ENCODE measurements at places on chromosomes 11 and 22. TPM values are rescaled to one million over a fixed set of nuclear protein-coding genes. Genes with fewer than 3 reads are reported as not detected.

- no peak for DNase-seq
Measured at GRCh38 chr11:124846070-124846673, 19.1 kb upstream of the ROBO3 start.

Gene TESMIN
- 1.7 TPM for polyA plus RNA-seq

DNA sequence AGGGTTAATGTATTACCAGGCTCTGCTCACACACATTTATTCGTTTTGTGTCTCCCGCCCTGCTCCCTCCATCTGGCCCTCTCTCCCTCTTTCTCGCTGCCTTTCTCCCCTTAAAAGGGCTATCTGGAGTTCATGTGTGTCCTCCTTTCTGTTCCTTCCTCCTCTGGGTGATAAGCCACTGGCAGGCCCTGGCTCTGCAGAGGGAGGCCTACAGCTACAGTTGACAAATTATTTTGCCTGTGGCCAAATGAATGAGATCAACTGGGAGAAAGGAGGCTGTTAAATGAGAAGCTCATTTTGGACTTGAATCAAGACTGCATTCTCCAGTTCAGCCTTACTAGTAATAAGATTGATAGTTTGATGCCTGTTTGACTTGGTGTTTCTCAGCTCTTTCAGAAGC lies 17.5 kb upstream of the OPCML start:
- no peak for DNase-seq

GRCh38 chr11:101278286-101278685 lies 148.7 kb upstream of the PGR start:
- DNase-seq = no peak

DNA sequence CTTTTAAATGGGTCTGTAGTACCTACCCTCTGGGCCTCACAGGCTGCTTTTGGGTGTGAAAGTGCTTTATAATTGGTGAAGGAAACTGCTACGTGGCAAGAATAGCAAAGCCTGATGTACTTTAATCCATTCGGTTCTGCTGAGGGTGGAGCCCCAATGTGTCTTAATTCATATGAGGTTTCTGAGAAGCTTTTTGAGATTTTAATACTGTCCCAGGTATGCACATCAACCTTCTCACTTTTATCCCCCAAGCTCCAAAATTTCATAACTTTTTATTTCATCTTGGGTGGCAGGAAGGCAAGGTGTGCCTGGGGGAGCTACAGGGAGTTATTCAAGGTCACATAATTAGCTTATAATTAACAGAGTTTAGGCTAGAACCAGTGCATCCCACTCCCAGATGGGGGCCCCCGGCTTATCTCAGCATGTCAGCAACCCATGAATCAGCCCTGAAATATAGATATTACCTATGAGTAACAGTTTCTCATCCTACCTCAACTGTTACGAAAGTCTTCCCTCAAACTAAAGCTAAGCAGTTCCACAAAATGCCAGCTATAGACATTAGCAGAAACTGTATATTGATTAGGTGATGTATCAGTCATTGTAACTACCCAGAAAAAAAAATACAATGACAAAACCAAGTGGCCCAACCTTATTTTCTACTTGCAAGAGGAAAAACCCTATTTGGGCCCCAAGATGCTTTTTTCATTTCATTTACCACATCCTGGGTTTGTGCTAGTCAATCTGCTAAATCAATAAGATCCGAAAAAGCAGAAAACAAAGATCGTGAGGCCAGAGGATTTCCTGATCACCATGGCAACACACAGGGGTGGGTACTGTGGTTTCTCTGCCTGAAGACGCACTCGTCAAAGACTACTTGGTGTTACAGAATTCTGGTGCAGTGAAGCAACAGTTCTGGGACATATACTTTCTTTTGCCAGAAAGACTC lies 26.7 kb downstream of the CD44 start:
- DNase-seq = peak; percentile 48

Gene OR4D5
- polyA plus RNA-seq = not detected

Gene CTSC
- 186 TPM for polyA plus RNA-seq

Gene CBX6
- polyA plus RNA-seq = 18.2 TPM

GRCh38 chr22:31055635-31056159 lies 25.4 kb upstream of the SMTN start:
- peak; percentile 82 for DNase-seq

- no peak for DNase-seq
Measured at GRCh38 chr11:8698917-8699441, 16.4 kb downstream of the RPL27A start.

Gene ZNF215
- 1.2 TPM for polyA plus RNA-seq

DNA sequence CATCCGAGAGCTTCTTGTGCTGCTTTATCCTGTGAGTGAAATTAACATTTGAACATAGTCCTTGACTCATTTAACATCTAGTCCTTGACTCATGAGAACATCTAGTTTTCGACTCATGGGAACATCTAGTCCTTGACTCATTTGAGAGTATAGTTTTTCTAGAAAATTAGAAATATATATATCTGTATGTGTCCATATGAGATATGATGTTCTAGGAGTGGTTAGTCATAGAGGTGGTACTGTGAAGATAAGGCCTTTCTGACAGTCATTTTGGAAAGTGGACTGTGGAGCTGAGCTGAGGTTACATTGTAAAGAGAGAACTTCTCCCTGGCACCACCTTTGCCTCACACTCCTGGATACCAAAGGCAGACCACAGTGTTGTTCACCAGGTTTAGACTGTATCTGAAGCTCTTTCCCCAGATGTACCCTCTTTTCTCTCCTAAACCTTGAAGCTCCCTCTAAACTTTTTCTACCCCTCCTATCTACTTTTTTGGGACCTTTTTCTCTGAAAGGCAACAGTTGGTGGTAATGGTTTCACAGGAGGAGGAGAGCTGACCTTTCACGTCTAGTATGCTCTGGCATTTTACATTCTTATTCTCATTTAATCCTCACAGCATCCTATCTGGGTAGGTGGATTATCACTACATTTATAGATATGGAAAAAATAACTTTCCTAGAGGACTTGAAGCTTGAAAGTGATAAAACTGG lies 67.2 kb downstream of the PPP2R1B start:
- no peak for DNase-seq

Gene NXPE2
- not detected for polyA plus RNA-seq

DNA sequence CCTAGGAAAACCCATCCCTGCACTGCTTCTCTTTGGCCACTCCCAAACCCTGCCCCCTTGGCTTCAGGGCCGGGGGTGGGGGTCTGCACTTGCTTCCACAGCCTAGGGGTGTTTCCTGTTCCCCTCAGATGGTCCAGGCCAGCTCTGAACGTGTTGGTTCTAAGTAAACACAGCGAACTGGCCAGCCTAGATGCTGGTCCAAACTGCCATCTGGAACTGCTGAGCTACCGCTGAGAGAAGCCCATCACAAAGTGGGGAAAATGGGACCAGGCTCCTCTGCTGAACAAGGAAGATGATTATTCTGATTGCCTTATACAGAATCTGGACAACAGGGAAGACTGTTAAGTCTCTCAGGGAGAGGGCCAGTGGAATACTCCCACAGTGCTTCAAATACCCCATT lies 23.5 kb upstream of the YPEL1 start:
- DNase-seq = no peak

Gene TMEM121B
- 0.21 TPM for polyA plus RNA-seq

GRCh38 chr11:18490736-18491485 lies 35.3 kb downstream of the LDHAL6A start:
- no peak for DNase-seq

Measured in endothelial cell of umbilical vein (primary cell).